ENCODE measurements at places on chromosomes 2 and 18. TPM values are rescaled to one million over a fixed set of nuclear protein-coding genes. Genes with fewer than 3 reads are reported as not detected.

Gene TANC1
- polyA plus RNA-seq, result 13.0 TPM

Gene HOXD4
- 1.0 TPM for polyA plus RNA-seq

Gene ERFE
- 0.96 TPM for polyA plus RNA-seq

DNA sequence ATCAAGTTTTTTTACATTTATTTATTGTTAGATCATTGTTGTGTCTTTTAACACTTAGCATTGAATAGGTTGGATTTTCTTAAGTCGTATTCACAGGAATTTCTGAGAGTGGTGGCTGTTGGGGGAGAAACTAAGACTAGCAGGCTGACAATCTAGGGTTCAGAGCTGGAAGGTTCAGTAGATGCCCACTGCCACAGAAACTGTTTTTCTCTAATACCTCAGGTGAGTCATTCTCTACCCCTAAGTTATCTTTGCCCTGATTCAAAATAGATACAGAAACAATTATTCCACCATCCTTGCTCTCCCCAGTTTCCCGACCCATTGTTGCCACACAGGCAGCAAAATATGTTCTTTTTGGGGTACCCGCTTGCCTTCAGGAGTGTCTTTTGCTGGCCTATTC lies 870.8 kb upstream of the ID2 start:
- H3K36me3 ChIP-seq, result no peaks in the 10 kb centered on the region
- DNase-seq, result no peak
- H3K27ac ChIP-seq, result no peak overlapping the region
- H3K4me1 ChIP-seq, result no peaks in the 10 kb centered on the region
- H3K27me3 ChIP-seq, result no peaks in the 10 kb centered on the region

- no peak within 1 kb of the TSS for H3K4me3 ChIP-seq
- H3K27ac ChIP-seq, result no peak within 1 kb of the TSS
- no peaks in the 10 kb centered on the region for H3K4me1 ChIP-seq
- H3K27me3 ChIP-seq, result no peaks in the 10 kb centered on the region
Measured at GRCh38 chr18:66603941-66604627, at the start of gene CDH19. TSS of gene CDH19 (minus strand) at chr18:66604090. CDS start at chr18:66572204, 31,886 bp downstream.

DNA sequence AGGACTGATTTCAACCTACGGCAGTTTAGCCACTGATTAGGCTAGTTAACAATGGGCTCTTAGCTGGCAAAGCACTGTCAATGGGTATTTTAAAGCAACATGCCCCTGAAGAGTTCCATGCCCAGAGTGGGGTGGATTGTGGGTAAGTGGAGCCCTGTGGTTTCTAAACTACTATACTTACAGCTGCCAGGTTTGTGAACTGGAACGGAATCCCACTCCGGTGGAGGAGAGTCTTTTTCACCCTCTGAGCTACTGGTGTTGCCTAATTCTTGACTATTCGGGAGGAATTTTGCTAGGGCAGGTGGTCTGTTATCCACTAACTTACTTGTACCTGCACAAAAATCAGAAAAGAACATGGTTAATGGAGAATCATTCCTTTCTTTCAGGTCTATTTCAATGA lies 52.6 kb downstream of the ZAP70 start:
- H3K27me3 ChIP-seq, result no peaks in the 10 kb centered on the region
- H3K4me1 ChIP-seq, result no peaks in the 10 kb centered on the region
- H3K27ac ChIP-seq, result no peak overlapping the region
- no peak overlapping the region for H3K4me3 ChIP-seq
- no peak for DNase-seq

DNA sequence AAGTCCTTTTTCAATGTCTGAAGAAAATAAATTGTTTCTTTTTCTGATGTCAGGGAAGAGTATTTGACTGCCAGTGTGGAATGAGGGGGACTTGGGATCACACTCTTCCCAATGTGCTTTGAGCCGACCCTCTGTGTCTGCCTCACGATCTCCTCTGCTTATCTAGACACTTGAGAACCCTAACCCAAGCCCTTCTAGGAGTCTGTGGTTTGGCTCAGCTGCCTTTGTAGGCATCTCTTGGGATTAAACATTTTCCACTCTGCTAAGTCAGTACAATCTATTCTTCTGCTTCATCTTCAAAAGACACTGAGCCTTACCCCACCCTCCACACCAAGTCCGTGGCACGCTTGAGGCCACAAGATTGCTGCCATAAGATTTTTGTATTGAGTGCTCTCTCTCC lies 19.4 kb downstream of the FAM110C start:
- peaks cover 38% of the 10 kb centered on the region for H3K4me1 ChIP-seq
- no peak for DNase-seq
- no peak overlapping the region for H3K4me3 ChIP-seq
- no peaks in the 10 kb centered on the region for H3K27me3 ChIP-seq
- no peaks in the 10 kb centered on the region for H3K36me3 ChIP-seq

DNA sequence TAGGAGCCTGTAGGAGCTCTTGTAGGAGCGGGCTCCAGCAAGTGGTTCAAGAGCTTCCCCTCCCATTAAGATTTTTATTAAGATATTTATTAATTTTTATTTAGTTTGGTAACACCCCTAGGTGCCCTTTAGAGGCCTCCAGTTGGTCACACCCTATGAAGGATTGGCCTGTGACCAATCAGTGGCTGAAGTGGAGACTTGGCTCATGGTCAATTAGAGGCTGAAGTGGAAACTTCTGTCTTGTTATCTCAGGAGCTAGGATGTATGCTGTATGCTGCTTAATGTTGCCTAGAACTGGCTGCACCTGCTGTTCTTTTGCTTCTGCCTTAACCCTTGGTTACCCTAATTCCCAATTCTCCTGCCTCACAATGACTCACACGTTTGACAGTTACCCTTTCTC lies 48.7 kb downstream of the DHRS9 start:
- no peak for DNase-seq
- no peak overlapping the region for H3K4me3 ChIP-seq
- H3K36me3 ChIP-seq, result no peaks in the 10 kb centered on the region
- H3K27me3 ChIP-seq, result no peaks in the 10 kb centered on the region
- H3K27ac ChIP-seq, result no peak overlapping the region

DNA sequence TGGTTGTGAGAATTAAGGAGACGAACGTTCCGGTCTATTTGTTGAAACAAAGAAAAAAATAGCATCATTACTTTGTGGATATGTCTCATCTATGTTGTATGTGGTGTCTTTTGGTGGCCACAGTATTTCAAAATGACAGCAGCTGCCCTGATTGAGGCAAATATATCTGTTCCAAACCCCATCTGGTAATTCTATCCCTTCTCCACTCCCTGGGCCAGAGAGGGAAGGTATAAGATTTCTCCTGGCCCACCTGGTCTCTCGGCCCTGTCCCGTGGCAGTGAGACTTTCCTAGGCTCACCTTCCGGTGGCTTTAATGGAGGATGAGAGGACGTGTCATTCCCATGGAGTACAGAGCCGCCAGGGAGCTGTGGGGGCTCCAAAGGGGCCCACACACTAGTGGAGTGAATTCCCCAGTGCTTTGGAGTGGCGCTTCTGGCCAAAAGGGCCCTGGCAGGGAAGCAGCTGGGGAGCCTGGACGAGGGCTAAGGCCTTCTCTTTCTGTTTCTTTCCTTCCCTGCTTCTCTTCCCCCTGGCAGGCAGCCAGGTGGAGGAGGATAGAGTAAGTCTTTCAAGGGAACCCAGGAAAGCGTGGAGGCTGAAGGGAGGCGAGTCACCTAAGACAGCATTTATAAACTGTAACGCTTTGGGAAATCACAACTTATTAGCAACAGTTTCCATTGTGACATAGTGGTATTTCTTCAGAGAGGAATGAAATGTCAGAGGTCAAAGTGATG lies 5.6 kb downstream of the FOSL2 start:
- no peak for DNase-seq
- no peaks in the 10 kb centered on the region for H3K36me3 ChIP-seq
- H3K27ac ChIP-seq, result peak overlapping the region; percentile 72
- H3K4me3 ChIP-seq, result no peak overlapping the region

DNA sequence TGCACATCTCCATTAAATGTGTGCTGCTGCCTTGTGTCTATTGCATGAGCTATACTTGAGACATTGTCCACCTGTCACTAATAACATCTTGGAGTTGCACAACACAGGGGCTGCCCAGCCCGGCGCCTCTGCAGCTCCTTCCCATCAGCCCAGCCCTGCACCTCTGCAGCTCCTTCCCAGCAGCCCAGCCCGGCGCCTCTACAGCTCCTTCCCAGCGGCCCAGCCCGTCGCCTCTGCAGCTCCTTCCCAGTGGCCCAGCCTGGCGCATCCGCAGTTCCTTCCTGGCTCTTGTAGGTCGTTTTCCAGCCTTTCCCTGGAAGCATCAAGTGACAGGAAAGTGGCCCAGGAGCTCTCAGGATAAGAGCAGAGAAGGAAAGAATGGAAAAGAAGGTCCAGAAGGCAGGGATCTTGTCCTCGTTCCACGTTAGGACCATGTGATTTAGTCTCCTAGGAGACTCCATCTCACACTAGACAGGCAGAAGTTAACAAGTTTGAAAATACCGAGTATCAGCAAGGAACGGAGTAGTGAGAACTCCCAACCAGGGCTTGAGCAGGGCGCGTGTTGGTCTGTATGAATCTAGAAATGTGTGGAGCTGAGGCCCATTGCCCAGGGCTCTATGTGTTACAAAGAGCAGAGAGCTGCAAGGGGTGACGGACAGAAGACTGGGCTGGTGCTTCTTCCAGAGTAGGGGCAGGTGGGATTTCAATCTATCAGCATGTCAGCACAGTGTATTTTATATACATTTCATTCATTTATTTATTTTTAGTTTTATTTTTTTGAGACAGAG lies 115.7 kb upstream of the TPO start:
- DNase-seq, result no peak
- H3K4me1 ChIP-seq, result no peaks in the 10 kb centered on the region
- H3K36me3 ChIP-seq, result no peaks in the 10 kb centered on the region
- H3K27ac ChIP-seq, result no peak overlapping the region
- H3K4me3 ChIP-seq, result no peak overlapping the region

GRCh38 chr2:229719926-229720647 lies 5.7 kb upstream of the DNER start:
- H3K27ac ChIP-seq, result no peak overlapping the region
- no peak overlapping the region for H3K4me3 ChIP-seq
- no peaks in the 10 kb centered on the region for H3K36me3 ChIP-seq
- peaks cover 2% of the 10 kb centered on the region for H3K4me1 ChIP-seq
- peaks cover 4% of the 10 kb centered on the region for H3K27me3 ChIP-seq

DNA sequence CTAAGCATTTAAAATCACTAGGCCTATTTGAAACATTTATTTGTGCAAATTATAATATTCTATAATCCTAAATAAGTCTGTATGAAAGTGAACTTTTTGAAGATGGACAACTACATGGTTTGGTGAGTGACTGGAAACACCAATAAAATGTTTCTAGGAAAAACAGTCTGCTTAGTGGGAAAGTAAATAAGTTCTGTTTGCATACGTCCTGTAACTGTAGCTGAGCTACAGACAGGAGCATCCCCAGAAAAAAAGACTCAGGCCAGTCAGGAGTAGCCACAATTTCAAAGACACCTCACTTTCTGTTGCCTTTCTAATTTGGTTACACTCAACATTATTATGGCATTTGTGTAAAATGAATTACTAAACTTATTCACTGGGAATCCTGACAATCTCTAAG lies 28.4 kb upstream of the KCNJ3 start:
- H3K36me3 ChIP-seq, result no peaks in the 10 kb centered on the region
- no peaks in the 10 kb centered on the region for H3K4me1 ChIP-seq

DNA sequence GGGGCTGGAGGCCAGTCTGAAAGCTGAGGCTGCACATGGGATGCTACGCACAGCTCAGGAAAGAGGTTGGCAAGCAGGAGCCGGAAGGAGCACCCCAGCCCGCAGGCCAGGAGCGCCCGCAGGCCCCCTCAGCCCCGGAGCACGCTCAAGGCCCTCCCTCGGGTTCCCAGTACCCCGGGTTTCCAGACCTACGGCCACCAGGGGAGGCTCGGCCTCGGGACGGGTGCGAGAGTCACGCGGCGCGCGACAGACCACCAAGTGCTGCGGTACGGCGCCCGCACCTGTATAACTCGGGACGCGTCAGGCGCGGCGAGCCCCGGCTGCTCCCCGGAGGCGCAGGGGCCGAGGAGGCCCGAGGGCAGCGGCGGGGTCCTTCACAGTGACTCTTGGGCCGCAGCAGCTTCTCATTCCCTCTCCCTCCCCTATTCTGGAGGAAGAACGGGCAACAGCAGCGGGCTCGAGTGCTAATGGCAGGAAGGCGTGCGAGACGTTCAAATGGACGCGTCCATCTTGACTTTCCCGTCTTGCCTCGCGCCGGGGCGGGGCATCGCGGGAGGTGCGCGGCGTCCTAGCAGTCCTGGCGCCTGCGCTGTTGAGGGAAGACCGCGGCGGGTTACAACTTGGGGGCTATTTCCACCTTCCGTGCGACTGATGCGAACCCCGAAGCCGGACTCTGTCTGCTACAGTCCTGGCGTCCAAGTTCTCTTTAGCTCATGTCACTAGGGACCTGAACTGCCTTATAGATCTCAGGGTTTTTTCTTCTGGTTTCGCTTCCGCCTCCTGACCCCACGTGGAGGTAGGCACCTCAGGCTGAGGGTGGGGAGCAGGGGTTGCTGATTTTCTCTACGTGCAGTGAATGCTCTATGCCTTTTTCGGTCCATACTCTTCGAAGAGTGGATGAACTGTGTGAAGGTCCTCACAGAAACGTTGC lies at the start of gene ANAPC1:
ANAPC1 (minus strand) TSS at position 533 of the 931 bp plus-strand sequence. CDS start 3,368 bp downstream, outside the sequence.
- peak; percentile 81 for DNase-seq
- no peaks in the 10 kb centered on the region for H3K4me1 ChIP-seq
- H3K27ac ChIP-seq, result peak within 1 kb of the TSS; percentile 87

GRCh38 chr2:10786240-10786982 lies 26.2 kb downstream of the PDIA6 start:
- no peak overlapping the region for H3K27ac ChIP-seq
- H3K4me1 ChIP-seq, result no peaks in the 10 kb centered on the region
- DNase-seq, result no peak
- no peaks in the 10 kb centered on the region for H3K27me3 ChIP-seq
- no peak overlapping the region for H3K4me3 ChIP-seq

- H3K27me3 ChIP-seq, result no peaks in the 10 kb centered on the region
- H3K4me3 ChIP-seq, result no peak overlapping the region
- H3K27ac ChIP-seq, result no peak overlapping the region
- no peak for DNase-seq
- H3K4me1 ChIP-seq, result no peaks in the 10 kb centered on the region
Measured at GRCh38 chr2:49719241-49719640, 564.9 kb upstream of the FSHR start.

DNA sequence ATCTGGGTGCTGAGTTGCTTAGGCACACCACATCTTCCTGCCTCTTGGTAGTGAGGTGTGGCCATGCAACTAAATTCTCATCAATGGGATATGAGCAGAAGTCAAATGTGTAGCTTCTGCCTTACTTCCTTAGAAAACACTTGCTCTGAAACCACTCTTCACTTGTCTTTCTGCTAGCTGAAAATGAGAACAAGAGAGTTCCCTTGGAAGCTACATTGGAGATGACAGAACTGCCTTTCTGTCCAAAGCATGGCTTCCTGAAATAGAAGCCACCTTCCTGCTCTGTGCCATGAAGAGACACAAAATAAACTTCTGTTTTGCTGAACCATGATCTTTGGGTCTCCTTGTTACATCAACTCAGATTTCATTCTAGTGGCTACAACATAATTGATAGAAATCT lies 659.9 kb downstream of the IRS1 start:
- no peak overlapping the region for H3K27ac ChIP-seq
- H3K4me1 ChIP-seq, result no peaks in the 10 kb centered on the region
- no peaks in the 10 kb centered on the region for H3K27me3 ChIP-seq
- no peak overlapping the region for H3K4me3 ChIP-seq
- no peaks in the 10 kb centered on the region for H3K36me3 ChIP-seq
- DNase-seq, result no peak

GRCh38 chr2:226699321-226699720 lies 100.3 kb downstream of the IRS1 start:
- no peaks in the 10 kb centered on the region for H3K36me3 ChIP-seq
- H3K27me3 ChIP-seq, result no peaks in the 10 kb centered on the region
- no peak overlapping the region for H3K4me3 ChIP-seq
- no peak for DNase-seq
